ENCODE measurements at places on chromosomes 11 and 22. TPM values are rescaled to one million over a fixed set of nuclear protein-coding genes. Genes with fewer than 3 reads are reported as not detected.

MFRP gene
- not detected for total RNA-seq

SHANK3 gene
- 1.2 TPM for total RNA-seq

SAA4 gene
- total RNA-seq: not detected

TMEM45B gene
- not detected for total RNA-seq

SPDYC gene
- total RNA-seq: not detected

PDE2A gene
- total RNA-seq: 0.24 TPM

Measured in epithelial cell of alveolus of lung (primary cell).